ENCODE measurements at places on chromosomes 2 and 18.

DNA sequence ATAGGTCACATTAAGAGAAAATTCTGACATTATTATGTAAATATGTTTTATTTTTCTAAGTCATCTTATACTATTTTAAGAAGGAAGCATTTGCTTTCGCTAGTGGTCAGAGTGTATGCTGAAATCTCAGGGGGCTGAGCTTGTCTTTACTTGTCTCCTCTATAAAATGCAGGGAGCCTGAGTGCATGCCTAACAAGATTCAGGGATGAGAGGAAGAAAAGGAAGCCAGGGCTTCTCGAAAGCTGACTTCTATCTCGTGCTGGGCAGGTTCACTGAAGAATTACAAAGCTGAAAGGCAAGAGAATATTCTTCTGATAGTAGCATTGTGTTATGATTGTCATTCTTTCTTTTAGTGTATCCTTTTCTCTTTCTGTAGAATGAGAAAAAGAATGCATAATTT, 467.4 kb downstream of the SOX11 start:
- no peak for DNase-seq

DNA sequence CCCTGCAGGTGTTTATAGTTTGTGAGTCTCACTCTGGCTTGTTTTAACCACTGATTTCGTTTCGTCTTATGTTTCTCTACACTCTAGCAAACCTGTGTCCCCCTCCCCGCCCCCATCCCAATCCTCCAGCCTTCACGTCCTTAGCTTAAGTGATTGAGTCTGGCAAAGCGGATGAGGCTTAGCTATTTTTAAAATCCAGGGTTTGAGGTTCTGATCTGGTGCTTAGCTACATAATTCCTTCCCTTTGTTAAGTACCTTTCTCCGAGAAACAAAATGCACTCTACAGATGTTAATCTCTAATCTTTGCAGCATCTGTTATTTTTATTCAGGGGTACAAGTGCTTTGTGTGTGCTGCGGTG, 7.8 kb downstream of the AGAP1 start:
- no peak for DNase-seq

- DNase-seq, result no peak
These were observed 24.6 kb upstream of the OTOS start for GRCh38 chr2:240165034-240165433.

- DNase-seq, result no peak
These were observed 105.6 kb upstream of the REV1 start for GRCh38 chr2:99595373-99595772.

DNA sequence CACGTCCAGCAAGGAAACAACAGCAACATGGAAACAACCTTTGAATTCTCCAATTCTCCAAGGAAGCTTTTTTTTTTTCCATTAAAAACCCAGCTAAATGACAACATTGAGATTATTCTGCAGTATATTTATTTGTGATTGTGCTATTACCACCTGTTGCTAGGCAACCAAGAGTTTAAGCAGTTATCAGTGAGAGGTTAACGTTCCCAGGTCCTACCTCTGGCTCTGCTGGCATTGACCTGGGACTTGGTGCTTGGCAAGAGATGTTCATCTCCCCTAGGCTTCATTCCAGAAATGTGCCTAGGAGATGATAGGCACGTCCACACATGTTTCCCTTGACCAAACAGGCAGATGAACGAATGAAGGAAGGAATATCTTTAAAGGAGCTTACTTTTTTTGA, 157.0 kb downstream of the TDRD15 start:
- no peak for DNase-seq

DNA sequence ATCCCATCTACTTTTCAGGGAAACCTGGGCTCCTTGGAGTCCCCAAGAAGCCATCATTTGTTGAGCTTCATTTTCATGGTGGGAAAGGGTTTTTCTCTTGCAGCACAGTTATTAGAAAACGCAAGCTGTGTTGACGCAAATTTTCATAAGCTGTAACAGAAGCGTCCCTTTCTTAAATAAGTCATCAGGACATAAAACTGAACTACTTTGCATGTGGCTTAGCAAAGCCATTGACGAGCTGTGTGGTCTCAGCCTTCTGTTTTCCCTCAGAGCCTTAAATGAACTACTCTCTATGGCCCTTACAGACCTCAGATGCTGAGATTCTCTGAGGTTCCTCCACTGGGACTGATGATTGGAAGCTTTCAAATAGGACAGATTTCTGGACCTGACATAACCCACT, 85.1 kb downstream of the ARL4C start:
- no peak for DNase-seq

- peak; percentile 55 for DNase-seq
These were observed 11.3 kb upstream of the MLPH start for GRCh38 chr2:237475704-237476141.

DNA sequence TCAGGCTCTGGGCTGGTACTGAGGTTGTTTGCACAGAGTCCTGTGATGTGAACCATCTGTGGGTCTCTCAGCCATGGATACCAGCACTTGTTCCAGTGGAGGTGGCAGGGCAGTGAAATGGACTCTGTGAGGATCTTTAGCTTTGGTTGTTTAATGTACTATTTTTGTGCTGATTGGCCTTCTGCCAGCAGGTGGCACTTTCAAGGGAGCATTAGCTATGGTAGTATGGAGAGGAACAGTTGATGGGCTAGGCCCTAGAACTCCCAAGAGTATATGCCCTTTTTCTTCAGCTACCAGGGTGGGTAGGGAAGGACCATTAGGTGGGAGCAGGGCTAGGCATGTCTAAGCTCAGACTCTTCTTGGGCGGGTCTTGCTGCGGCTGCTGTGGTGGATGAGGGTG, 257.0 kb upstream of the GYPC start:
- DNase-seq, result peak; percentile 29

GRCh38 chr2:230749111-230749510, 36.5 kb downstream of the CAB39 start:
- DNase-seq, result no peak

DNA sequence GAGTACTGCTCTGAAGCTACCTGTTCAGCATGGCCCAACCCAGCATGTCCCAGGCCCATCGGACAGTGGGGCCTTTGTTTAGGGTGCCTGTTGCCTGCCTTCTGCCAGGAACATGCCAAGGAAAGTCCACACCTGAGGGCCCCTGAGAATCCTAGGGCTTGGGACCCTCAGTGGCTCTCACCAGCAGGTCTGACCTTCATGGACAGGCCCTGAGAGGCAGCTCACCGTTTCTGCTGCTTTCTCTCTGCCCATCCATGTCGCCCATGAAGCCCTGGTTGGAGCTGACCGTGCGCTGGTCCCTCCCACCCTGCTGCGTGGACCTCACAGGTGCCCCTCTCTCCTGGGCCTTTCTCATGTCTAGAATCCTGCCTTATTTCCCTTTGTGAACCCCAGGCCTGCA, 124.0 kb downstream of the GBX2 start:
- no peak for DNase-seq

DNA sequence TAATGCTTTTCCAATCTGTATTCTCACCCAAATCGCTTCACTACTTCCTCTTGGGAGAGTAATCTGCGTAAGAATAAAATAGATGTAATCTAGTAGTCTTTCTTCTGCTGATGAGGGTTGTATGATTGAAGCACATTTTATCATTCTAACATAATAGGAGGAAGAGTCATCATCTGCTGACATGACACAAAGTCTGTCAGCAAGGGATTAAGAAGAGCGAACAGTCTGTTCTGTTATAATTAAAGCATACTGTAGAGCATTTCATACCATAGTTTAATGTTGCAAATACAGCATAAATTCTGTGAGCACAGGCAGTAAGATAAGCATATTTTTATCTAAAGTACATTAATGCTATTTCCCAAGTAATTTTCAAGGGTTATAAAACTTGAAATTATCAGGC, 10.4 kb downstream of the SLC25A52 start:
- no peak for DNase-seq

- DNase-seq, result no peak
These were observed 40.6 kb upstream of the SNED1 start for GRCh38 chr2:240957656-240958365.

DNA sequence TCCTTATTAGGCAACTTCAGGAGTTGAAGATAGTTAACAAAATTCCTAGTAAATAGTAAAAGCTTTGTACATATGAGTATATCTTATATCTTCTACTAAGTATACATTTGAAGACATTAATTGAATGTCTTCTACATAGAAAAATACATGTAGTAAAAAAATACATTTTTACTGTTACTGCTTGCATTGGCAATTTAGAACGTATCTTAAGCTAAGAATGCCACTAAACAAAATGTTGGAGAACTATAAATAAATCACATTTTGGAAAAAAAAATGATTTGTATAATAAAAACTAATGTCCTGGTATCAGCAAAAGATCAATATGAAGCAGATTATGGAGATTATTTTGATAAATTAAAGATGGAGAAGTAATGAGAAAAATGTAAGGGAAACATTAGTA, 434.2 kb upstream of the SLC8A1 start:
- DNase-seq, result no peak

GRCh38 chr2:220011859-220012258, 384.4 kb downstream of the SLC4A3 start:
- DNase-seq, result no peak

All from activated T-cell treated with anti-CD3 and anti-CD28 coated beads, Interleukin-2, amount 50 U/mL, for 72 hours (primary cell).